ENCODE measurements at places on chromosomes 6 and 20. TPM values are rescaled to one million over a fixed set of nuclear protein-coding genes. Genes with fewer than 3 reads are reported as not detected.

DNA sequence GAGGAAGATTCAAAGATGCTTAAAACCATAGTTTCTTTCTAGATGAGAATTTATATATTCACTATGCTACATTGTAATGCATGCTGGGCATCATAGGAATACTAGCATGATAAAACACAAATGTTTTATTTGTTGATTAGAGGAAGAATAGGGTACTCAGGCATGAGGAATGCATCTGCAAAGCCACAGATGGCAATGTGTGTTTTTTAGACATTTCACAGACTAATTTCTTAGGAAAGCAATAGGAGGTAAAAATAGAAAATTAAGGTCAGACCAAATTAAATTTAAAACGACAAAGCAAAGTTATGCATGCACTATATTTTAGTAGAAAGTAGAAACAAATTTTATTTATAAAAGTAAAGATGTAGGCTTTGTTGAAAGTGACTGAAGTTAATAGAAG, 2.1 kb downstream of the TTK start:
- no peak for DNase-seq

- no peak for DNase-seq
Observed at GRCh38 chr6:139483079-139483478, 108.6 kb upstream of the CITED2 start.

DNA sequence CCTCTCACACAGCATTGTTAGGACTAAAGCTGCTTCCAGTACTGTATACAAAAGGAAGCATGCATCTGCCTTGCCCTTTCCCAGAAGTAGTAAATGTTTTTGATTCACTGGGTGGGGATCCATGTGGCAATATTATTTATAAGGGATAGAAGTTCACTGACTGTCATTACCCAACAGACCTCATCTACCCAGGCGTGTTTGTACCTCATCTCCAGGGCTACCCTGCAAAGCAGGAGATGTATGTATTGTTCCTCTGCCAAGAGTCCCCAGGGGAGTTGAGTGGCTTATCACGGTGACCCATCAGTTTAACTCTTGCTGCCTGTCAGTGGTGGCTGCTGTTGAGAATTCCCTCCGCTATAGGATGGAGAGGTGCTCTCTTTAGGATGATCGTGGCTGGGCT, 42.5 kb downstream of the SLC24A3 start:
- DNase-seq = no peak

GRCh38 chr20:57414867-57415592, 23.8 kb downstream of the RBM38 start:
- no peak for DNase-seq

DNA sequence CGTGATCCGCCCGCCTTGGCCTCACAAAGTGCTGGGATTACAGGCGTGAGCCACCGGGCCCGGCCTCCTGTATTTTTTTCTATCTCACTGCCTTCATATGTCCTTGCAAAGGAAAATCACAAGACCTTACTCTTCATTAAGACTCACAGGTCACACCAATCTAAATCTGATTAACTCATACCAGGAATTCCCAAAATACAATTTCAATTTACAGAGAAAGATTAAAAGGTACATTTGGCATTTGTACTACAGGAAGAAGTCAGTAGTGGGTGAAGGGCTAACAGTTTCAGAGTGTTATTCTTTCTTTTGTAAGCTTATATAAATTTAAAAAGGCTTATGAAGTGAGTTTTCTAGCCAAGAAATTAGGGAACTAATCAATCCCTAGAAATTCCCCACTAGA, 87.4 kb downstream of the GPR63 start:
- DNase-seq = no peak

DNA sequence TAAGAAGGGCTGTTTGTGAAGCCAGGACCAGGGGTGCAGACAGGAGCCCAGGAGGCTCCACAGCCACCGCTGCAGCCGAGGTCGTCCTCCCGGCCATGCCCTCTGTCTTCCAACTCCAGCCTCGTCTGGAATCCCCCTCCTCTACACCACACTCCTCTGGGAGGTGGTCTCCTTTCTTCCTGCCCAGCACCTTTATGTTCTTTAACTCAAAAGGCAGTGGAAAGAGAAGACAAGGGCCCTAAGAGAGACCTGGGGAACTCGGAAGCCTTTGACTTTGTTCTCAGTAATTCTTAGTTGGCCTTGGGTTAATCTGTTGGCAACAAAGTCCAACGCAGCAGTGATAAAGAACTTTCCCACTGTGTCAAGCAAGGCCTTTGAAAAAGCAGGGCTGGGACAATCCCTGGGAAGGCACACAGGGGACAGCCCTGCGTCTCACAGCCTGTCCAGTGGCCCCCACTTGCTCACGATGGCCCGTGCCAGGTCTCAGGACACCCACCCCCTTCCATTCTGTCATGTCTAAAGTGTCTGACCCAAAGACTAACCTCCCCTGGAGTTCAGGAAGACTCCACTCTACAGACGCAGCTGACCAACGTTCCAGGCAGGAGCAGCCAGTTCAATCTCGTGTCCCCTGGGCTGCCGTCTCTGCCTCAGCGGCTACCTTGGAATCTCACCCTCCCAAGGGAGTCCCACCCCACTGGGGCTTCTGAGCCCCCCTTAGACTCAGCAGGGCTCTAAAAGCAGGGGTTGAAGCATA, 42.8 kb upstream of the FAM50B start:
- no peak for DNase-seq

DNA sequence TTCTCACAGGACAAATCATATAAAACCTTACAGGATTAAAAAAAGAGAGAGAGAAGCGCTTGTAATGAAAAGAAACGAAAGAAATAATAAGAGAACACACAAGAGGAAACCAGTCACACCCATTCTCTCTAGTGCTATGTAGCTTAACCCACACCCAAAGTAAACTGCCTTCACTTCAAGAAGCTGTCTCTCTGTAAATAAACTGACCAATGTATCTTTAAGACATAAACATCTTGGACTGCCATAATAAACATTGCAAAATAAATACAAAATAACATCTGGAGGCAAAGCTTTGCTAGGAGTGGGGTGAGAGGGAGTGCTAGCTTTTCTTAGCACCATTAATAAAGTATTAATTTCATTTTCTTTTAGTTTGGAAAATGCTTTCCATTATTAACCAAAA, 61.6 kb upstream of the RNF146 start:
- DNase-seq = no peak

DNA sequence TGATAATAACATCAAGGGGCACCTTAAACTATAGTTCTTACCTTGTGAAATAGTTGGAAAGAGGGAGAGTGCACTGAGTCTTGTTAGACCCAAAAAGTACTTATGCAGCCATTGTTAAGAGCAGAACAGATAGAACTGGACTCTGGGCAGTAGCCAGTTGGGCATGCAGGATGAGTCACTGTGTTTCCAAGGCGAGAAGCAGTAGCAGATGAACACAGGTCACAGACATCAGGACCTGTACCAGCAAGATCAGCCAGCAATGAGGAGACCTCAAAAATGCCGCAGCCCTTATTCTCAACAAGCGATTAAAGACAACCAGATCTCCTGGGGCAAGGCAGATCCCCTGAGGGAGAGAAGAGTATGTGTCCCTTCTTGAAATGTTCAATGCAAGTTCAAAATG, 79.0 kb downstream of the SAMD3 start:
- DNase-seq = peak; percentile 6

DNA sequence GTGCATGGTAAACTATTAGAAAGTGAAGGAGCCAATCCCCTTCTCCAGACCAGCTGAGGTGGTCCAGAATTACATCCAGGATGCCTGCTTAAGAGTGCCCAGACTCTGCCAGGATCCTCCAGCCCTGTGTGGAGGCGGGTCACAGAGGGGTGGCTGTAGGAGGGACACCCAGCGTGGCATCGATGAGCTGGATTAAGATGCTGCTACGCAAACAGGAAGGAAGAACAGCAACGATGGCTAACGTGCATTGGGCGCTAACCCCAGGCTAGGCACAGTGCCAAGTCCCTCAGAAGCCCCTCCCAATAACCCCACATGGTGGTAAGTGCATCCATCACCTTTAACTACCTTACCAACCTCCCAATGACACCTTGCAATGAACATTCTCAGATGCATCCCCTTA, 63.9 kb upstream of the MRPS10 start:
- DNase-seq = no peak

- DNase-seq = no peak
Observed at GRCh38 chr6:11331111-11331510, 98.6 kb upstream of the NEDD9 start.

DNA sequence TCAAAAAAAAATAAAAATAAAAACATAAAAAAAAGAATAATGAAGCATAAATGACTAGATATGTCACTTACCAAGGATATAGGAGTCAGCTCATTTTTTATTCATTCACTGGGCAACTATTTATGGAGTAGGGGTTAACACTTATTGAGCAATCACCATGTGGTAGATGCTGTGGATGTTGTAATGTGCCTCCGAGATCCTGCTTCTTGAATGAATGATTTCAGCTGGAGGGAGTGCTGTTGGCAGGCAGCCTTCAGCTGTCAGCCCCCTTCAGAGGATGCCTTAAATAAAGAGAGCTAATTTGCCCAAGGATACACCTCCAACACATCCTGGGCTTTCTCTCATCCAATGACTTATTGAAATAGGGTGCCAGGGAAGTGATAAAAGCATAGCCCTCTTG, 229.5 kb upstream of the DTNBP1 start:
- DNase-seq = no peak

GRCh38 chr6:14282854-14283505, 165.4 kb downstream of the CD83 start:
- no peak for DNase-seq

DNA sequence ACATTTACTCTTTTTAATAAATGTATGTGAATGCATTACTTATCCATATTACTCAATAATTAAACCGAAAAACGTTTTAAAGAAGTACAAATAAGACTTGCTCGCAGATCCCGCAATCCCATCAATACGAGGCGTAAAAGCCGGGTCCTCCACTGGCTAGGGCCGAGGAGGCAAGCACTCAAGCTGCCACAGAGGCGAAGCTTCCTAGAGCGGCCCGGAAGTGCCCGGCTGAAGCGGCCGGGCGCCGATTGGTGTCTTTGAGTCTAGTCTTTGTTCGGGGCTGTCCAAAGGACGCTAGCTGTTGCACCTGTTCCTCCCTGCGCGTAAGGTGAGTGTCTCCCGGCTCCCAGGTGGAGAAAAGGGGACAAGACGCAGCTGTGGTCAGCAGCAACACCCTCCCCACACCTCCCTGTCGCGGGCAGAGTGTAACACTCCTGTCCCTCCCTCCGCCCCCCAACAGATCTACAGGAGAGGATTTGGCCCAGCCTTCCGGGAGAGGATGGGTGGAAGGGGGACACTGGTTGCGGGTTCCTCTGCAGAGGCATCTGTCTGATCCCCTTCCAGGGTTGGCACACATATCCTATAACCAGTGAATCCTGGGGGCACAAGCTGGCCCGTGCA, at the start of gene ZSCAN16:
ZSCAN16 (plus strand) TSS at position 260 of the 621 bp plus-strand sequence. CDS start 835 bp downstream, outside the sequence.
- peak; percentile 89 for DNase-seq

DNA sequence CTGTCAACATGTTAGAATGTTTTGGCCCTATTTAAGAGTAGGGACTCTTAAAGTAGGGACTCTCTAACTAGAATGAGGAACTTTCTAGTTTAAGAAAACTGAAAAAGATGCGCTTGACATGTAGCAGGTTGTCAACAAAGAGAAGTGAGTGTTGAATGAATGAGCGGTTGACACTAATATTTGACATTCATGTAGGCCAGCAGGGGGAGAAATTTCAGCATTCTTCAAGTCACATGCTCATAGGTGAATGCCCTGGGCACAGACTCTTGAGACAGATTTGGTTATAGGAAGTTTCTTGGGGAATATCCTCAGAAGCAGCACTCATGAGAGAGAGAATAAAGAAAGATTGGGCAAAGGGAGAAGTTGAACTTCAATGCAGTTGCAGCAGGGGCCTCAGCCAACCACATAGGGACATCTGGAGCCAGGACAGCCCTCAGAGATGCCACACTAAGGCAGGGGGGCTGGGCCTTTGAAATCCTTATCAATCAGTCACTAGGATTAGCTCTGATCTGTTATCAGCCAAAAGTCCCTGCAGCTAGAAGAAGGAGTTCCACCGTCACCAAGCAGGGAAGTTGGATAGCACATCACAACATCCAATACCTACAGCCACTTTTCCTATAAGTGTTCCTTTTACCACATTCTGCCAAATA, 145.1 kb upstream of the FKBP1C start:
- DNase-seq = no peak

GRCh38 chr6:14799928-14800327, 445.9 kb upstream of the JARID2 start:
- peak; percentile 30 for DNase-seq

DNA sequence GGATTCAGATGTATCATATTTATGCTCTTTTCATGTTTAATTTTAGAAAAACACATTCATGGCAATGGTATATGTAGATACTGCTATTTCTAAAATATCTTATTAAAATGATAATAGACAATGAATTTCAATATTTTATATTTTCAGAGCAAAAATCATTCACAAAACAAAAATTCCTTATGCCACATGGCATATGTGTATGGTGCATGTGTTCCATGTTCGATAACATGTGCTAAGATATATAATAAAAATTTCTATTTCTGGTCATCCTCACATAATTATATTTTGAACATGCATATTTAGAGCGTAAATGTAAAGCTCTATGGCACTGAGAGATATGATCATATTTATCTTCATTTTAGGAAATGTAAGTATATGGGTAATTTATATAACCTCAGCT, 606.2 kb upstream of the AGPAT4 start:
- DNase-seq = no peak

GRCh38 chr20:37295001-37295400, 5.5 kb downstream of the MANBAL start:
- peak; percentile 86 for DNase-seq

- DNase-seq = peak; percentile 14
Observed at GRCh38 chr6:36068012-36068392, 40.4 kb downstream of the MAPK14 start.

- peak; percentile 65 for DNase-seq
Observed at GRCh38 chr6:106525107-106525881, 104.0 kb downstream of the RTN4IP1 start.

DNA sequence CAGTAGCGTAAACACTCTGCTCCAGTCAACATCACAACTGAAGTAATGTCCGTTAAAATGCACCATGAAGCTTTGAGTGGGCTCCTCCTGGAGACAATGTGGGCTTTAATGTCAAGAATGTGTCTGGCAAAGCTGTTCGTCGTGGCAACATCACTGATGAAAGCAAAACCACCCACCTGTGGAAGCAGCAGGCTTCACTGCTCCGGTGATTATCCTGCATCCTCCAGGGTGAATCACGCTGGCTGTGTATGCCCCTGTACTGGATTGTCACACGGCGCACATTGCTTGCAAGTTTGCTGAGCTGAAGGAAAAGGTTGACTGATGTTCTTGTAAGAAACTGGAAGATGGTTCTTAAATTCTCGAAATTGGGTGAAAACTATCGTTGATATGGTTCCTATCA, 128.5 kb downstream of the MOXD1 start:
- no peak for DNase-seq

GRCh38 chr6:45712786-45713185, 302.9 kb downstream of the CLIC5 start:
- DNase-seq = no peak

The C20orf141 gene
- not detected for total RNA-seq

The ULBP3 gene
- 14.9 TPM for total RNA-seq

The SAMD10 gene
- total RNA-seq = 4.3 TPM

The CPNE5 gene
- total RNA-seq = 14.0 TPM

The LGSN gene
- not detected for total RNA-seq

The MATN4 gene
- 0.17 TPM for total RNA-seq

The ADGRG6 gene
- total RNA-seq = 43.4 TPM

The GRM1 gene
- not detected for total RNA-seq

The SLC17A1 gene
- total RNA-seq = not detected

The SLC17A2 gene
- total RNA-seq = not detected

The PDE10A gene
- total RNA-seq = 12.2 TPM

All from dermis blood vessel endothelial cell (primary cell).